ENCODE measurements at places on chromosomes 11 and 22.

- DNase-seq, result no peak
These were observed 90.7 kb downstream of the SNX19 start for GRCh38 chr11:130825561-130825960.

DNA sequence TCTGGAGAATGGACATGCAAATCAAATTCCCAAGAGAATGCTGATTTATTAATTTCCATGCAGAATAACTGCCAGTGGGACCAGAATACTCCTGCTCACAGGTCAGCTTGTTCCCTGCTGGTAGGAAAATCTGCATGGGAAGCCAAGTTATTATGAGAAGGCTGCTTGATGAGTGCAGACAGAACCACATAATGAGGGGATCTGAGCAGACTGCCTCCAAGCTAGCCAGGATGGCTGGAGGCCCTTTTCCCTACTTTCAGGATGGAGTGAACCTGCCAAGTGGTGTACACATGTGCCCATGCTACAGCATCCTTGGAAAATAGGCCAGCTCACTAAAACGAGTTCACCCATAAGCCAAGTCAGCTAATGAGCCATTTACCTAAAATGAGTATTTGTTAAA, 55.2 kb upstream of the ZBED5 start:
- peak; percentile 99 for DNase-seq

- no peak for DNase-seq
These were observed 55.1 kb downstream of the IRAG1 start for GRCh38 chr11:10638316-10638925.

DNA sequence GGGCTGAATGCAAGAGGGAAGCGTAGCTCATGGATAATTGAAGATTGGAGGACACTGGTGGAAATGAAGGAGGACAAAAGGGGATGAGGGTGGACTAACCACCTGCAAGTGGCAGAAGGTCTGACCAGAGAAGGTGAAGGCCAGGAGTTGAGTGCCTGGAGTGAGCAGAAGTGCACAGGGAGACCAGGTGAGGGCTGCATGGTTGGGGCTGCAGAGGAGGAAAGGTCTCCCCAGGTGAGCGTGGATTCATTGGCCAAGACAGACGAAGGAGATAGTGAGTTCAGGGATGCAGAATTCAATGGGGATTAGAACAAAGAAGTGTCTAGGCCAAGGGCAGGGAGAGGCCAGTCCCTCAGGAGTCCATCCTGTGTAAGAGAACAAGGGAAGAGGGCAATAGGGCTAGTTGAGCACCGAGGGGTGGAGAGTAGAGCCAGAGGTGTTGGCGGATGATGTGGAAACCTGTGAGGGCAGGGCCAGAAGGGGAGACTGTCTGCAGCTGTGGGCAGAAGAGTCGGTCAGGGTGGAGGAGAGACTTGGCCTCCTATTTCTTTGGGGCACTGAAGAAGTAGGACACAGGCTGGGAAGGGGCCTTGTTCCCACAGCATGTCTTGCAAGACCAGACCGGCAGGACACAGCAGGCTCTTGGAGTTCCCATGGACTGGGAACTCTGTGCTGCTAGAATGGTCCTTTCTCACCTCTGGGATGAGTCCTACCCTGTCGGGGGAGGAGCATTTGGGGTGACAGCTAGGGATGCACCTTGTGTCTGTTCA, 6.7 kb downstream of the TRIM29 start:
- no peak for DNase-seq

GRCh38 chr11:27699242-27699925, 871 bp downstream of the BDNF start:
- no peak for DNase-seq

- DNase-seq, result no peak
These were observed 564.5 kb upstream of the B3GAT1 start for GRCh38 chr11:134976551-134976950.

GRCh38 chr11:68954836-68955606, 25.8 kb downstream of the MRGPRD start:
- no peak for DNase-seq

- DNase-seq, result peak; percentile 90
These were observed 6.7 kb upstream of the CCDC90B start for GRCh38 chr11:83292709-83293456.

GRCh38 chr11:118436639-118437207, 431 bp downstream of the KMT2A start:
- peak; percentile 76 for DNase-seq

GRCh38 chr11:78921509-78921908, 346.8 kb upstream of the NARS2 start:
- peak; percentile 40 for DNase-seq

DNA sequence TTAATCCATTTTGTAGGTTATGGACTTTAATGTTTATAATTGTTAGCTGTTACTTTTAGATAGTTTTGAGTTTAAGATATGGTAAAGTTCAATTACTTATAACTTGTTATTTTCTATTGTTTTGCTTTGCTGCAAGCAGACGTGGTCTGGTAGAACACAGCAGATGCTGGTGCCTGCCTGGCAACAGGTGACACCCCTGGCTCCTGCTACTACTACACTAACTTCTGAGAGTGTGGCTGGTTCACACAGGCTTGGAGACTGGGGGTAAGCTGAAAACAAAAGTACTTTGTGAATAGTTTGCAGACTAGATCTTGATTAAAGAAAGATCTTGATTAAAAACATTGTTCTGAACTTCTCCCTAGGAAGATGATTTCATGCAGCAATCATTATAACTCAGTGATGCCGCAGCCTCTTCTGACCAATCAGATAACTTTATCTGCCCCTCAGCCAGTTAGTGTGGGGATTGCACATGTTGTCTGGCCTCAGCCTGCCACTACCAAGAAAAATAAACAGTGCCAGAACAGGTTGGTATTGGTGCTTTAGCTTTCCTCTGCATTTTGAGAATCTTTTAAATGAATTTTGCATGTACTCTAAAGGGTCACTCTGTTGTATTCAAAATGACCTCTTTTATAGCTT, 90.4 kb downstream of the HIPK3 start:
- DNase-seq, result no peak

GRCh38 chr11:117986981-117987574, 884 bp downstream of the IL10RA start:
- DNase-seq, result no peak

DNA sequence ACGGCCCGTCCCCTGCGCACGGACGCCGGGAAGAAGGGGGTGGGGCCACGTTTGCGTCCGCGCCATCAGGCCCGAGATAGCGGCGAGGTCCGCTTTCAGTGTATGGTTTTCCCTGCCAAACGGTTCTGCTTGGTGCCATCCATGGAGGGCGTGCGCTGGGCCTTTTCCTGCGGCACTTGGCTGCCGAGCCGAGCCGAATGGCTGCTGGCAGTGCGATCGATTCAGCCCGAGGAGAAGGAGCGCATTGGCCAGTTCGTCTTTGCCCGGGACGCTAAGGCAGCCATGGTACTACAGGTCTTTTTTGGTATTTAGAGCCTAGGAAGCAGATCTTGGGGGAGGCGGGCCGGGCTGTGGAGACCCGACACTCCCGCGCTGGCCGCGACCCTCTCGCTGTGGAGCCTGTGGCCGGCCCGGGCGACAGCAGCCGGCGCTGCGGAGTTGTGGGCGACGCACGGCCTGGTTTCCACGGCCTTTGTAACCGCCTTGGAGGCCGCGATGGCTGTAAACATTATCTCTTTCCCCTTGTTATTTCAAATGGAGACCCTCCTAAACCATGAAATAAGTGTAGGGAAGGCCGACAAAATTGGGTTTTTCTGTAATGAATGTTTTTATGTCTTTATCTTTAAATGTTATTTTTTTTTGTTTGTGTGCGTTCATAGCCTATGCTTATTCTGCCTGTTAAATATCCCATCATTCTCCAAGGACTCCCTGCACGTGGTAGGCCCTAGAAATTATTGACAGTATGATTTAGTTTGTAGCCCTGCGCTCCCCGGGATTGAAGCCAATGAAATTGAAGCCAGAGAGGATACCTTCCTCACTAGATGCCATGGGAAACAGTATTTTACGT, at the start of gene AASDHPPT:
Gene AASDHPPT (plus strand): TSS at position 54 of the 847 bp plus-strand sequence. CDS start 49 bp downstream, at position 103.
- peak; percentile 62 for DNase-seq

DNA sequence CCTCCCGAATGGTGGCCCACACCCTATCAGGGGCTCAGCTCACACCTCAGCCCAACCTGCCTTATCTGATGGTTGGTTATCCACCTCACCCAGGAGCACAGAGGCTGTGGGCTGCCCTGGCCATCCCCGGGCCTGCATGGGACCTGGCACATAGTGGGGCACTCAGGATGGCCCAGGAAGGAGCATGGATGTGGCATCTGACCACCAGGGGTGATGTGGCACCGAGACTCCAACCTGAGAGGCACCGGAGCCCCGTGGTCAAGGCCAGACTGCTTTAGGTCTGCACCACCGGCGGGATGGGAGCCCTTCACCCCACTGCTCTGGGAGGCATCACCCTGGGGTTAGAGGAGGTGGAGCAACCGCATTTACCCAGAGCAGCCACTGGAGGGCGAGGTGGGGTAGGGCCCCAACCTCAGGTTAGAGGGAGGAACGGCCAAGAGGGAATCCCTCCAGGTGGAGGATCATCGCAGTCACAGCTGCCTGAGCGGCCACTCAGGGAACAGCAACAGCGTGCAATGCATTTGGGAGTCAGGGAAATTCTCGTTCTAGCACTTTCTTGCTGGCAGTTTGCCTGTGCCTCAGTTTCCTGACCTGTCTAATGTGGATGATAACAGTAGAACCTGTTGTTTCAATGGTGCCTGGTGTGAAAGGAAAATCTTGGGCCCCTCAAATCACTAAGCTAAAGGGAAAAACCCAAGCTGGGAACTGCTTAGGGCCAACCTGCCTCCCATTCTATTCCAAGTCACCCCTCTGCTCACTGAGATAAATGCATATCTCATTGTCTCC, 52.9 kb upstream of the CARS1 start:
- DNase-seq, result peak; percentile 62

DNA sequence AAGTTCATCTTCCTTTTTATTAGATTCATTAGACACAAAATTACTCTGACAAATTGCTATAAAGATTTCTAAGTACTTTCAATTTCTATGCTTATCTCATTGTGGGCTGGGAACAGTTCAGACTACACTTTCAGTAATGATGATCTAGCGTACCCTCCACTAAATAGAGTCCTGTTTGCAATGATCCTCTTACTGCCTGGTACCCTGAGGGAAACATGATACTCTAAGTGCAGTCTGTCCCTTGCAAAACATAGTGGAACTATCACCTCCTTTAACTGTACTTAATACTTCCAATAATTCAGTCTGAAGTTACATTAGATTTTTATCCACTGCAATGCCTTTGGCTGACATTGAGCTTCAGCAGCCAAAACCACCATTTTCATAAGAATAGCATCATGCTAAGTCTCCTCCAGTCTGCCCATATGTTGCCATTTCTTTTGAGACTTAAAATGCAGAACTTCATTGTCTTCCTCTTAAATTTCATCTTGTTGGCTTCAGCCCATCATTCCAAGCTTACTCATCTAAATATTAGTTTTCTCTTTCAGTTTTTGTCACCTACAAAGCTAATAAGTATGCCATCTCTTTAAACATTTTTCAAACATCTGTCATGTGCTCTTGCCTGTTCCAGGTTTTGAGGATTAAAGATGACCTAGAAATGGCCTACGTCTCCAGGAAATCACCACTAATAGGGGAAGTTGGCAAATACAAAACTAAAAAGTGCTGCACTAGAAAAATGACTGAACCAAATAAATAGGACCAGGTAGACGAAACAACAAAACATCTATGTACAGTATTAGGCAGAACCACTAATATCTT, 55.5 kb downstream of the PAK1 start:
- no peak for DNase-seq

GRCh38 chr22:25627271-25627852, 62.9 kb downstream of the GRK3 start:
- no peak for DNase-seq

DNA sequence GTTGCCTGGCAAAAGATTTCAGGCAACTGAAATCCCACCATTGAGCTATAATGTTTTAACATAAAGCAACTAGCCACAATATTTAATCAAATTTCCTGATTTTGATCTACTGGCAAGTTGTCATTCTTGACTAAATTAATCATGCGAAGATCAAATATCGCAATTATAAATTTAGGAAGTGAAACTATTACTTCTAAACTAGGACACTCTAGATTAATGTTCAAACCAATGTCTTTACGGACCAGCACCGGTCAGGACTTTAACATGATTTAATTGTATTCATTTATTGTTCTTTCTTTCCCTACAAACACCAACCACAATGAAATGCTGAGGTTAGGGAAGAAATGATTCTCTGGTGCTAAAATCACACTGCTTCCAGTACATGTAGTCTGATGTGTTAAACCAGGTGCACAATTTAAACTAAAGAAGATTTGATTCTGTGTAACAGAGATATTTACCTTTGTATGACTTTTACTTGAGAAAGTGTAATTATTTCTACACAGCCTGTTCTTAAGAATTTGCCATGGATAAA, 14.9 kb downstream of the GAS2 start:
- no peak for DNase-seq
